Stimulated activated CD8-positive, alpha-beta memory T cell treated with anti-CD3 and anti-CD28 coated beads, Interleukin-7, amount 100 ng/mL, for 1 hour (primary cell): ENCODE measurements at places on chromosomes 11 and 22.

- DNase-seq, result no peak
These were observed 13.8 kb upstream of the TEF start for GRCh38 chr22:41367680-41368542.

DNA sequence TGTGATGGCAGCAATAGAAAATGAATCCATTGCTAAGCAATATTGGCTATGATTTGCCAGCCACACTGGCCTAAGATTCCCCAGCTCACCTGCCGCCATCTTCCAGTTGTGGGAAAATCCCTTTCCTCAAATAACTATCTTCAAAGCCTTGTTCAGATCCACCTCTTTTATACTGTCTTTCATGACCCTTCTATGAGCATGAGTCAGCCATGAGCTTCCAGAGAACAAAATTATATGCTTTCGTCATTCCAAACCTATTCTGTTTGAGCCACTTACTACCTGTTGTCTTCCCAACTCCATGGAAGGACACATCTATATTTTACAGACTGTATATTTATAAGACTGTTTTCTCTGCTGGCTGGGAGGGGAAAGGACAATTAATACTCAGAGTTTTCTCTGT is 25.0 kb upstream of the PRSS23 start:
- no peak for DNase-seq

- DNase-seq, result no peak
These were observed 3.8 kb upstream of the QSER1 start for GRCh38 chr11:32888805-32889204.

DNA sequence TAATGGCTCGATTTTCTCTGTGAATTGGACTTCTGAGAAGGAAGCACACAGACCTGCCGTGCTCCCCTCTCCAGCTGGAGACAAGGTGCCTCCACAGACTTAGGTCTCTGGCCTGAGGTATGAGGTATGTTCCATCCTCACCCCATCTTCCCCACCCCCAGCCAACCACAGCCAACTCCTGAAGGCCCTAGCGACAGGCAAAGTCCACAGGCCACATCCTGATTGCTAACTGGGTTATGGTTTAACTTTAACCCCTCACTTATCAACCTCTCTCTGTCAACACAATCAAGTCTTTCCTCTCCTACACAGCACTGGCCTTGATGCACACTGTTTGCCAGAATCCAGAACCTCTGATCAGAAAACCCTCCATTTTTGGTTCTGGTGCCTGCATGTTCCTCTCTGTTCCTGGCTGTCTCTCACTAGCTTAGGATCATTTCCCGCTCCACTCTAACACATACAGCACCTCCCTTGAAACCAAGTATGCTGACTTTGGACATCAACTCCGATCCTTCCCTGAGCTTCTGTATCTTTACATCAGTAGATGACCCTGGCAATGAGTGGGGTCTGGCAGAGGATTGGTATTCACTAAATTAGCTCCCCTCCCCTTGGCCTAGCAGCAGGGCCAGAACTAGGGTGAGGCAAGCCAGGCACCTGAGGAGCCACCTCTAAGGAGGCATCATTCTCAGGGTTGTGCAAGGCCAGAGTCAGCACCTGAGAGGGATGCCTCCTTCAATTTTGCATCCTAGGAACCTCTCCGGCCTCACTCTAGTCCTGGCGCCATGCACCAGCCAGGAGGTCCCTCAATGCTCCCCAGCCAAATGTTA is 22.0 kb downstream of the JAML start:
- no peak for DNase-seq

DNA sequence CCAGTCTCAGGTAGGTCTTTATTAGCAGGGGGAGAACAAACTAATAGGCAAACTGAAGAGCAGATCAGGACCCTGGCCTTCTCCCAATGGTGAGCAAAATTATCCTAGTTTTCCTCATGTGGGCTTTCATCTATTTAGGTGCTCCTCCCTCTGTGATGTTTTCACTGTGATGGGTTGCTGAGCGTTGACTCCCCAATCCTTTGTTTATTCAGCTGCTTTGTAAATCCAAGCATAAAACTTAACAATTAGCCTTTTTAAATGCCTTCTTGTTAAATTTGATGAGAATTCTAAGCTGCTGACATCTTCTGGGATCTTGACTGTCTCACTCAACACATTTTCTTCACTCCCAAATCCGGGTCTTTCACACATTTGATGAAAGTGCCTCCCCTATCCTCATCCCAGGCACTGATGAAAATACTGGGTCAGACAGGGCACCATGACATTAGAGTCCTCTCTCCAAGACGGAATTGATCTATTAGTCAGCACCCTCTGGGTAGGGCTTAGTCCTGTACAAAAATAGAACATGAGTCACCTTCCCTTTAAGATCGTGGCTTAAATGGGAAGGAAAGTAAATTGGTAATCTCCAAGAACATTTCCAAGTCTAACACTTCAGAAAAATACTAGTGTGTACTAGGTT is 199.3 kb upstream of the ISX start:
- no peak for DNase-seq

GRCh38 chr11:80900265-80900664 is 1459.4 kb upstream of the TENM4 start:
- no peak for DNase-seq
